Cerebellar cortex (tissue), 1 donor: ENCODE measurements at places on chromosomes 4 and X.

- DNase-seq, result no peak
Observed at GRCh38 chrX:34886011-34886410, 56.6 kb upstream of the FAM47B start.

DNA sequence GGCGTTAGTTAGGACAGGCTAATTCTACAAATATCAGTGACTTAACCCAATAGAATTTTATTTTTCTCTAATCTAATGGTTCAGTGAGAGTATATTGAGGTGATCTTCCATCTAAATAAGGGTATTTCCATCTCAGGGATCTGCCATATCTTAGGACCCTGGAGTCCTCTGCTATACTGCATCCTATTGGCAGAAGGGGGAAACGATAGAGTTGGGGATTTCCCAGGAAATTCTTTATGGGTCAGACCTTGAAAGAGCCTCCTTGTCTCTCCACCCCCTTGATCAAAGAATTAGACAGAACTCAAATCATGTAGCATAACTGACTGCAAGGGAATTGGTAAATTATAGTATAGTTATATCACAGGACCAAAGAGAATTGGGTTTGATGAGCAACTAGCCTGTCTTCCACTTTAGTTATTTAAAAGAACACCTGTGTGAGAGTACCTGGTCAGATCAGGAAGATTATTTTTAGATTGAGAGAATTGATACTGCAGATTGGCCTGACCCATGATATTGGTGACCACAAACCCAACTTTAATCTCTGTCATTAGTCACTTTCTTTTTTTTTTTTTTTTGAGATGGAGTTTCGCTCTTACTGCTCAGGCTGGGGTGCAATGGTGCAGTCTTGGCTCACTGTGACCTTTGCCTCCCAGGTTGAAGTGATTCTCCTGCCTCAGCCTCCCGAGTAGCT is 25.6 kb downstream of the SMARCA5 start:
- no peak for DNase-seq

GRCh38 chrX:20265726-20266681 is 705 bp downstream of the RPS6KA3 start:
- no peak for DNase-seq

DNA sequence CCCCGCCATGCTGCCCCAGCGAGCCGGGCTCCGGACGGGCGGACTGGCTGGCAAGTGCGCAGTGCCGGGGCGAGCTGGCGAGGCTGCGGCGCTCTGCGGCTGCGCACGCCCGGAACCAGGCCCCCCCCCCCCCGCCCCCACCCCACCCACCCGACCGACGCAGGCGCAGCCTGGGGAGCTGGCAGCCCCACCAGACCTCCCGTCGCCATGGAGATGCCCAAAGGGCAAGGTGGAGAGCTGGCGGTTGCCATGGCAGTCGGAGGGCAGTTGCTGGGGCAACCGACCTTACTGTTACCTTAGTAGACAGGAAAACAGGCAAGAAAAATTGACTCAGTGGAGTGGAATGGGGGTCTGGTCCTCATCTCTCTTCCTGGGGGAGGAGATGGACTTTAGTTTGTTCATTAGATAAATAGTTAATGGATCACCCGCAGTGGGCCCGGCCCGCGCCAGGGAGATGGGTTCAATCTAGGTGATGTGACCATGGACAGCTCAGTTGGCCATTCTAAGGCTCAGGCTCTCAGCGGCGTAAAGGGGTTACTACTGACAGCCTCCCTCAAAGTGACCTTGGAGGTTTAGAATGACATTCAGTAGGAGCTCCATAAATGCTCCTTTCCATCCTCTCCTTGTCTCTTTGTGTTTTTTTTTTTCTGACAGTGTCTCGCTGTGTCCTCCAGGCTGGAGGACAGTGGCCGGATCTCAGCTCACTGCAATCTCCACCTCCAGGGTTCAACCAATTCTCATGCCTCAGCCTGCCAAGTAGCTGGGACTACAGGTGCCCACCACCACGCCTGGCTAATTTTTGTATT is at the start of gene PCSK1N:
PCSK1N (minus strand) TSS at position 87 of the 806 bp plus-strand sequence; CDS start at position 9, 78 bp downstream.
- peak; percentile 73 for DNase-seq

- no peak for DNase-seq
Observed at GRCh38 chrX:65712005-65712806, 44.8 kb downstream of the MSN start.

DNA sequence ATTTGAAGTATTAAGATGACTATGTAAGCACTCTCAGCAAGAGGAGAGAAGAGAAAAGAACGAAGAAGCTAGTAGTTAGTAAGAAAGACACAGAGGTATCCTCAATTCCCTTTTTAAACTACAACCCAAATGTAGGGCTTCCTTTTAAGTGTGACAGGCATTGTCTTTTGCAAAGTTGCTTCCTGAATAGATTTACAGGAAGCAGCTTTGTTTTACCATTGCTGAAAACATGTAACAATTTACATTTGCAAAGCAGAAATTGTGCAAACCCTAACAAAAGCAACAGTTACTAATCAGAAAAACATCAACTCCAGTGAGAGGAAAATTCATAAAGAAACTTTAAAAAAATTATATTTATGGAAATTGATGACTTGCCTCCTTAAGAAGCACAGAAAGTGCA is 96.4 kb downstream of the FAM13A start:
- DNase-seq, result no peak

GRCh38 chr4:81650606-81651242 is 179.0 kb upstream of the RASGEF1B start:
- no peak for DNase-seq

GRCh38 chr4:132642016-132642817 is 506.9 kb upstream of the PCDH10 start:
- peak; percentile 37 for DNase-seq

GRCh38 chr4:88015659-88016295 is 8.3 kb downstream of the PKD2 start:
- no peak for DNase-seq

DNA sequence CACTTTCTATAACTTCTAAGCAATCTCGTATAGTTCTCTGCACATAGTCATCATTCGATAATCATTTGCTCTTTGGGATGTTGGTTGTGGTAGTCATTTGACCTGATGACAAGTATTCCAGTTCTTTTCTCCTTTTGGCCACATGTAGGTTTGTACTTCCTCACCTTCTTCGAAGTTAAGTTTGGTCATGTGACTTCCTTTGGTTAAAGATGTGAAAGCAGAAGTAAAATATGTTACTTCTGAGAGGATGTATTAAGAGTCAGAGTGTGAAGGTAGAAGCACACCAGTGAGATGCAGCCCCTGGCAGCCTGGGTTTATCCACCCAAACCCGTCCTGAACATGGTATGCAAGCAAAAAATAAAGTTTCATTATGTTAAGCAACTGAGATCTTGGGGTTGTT is 48.9 kb upstream of the ZNF518B start:
- DNase-seq, result no peak

GRCh38 chrX:1400742-1401471 is 9.0 kb upstream of the SLC25A6 start:
- DNase-seq, result peak; percentile 30

DNA sequence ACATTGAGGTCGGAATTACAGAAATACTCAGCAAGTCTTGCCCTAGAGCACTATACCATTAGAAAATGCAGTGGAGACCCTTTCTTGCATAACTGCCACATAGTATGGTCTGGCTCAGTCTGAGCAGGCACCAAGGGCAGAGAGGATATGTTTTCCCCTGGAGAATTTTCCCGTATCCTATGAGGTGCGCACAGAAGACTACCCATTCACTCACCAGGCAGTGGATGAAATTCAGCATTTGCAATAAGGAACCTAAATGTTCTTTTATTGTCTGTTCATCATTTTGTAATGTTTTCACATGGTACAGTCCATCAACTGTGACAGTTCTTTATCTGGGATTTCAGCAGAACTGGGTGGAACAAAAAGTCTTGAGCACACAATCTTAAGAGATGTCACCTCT is 15.5 kb downstream of the JADE3 start:
- DNase-seq, result no peak

GRCh38 chr4:21888195-21888976 is 60.2 kb downstream of the KCNIP4 start:
- DNase-seq, result no peak

GRCh38 chrX:133569217-133569616 is 153.9 kb upstream of the GPC4 start:
- DNase-seq, result no peak

DNA sequence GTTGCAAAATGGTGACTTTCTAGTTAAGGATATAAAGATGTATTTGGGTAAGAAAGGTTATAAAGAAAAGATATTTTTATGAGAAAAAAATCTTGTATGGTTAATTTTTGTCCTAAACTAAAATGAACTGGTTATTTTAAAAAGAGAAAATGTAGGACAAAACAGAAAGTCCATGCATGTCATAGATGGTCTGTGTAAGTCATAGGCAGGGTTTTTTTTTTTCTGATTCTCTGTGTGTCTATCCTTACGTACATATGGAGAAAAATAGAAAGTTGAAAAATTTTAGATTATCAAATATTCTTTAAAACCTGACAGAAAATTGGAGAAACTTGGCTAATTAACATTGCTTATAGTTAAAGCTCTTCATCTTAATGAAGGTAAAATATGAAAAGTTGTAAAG is 493.4 kb downstream of the IQCM start:
- DNase-seq, result no peak

- peak; percentile 49 for DNase-seq
Observed at GRCh38 chr4:2963966-2964471, 648 bp downstream of the GRK4 start.

DNA sequence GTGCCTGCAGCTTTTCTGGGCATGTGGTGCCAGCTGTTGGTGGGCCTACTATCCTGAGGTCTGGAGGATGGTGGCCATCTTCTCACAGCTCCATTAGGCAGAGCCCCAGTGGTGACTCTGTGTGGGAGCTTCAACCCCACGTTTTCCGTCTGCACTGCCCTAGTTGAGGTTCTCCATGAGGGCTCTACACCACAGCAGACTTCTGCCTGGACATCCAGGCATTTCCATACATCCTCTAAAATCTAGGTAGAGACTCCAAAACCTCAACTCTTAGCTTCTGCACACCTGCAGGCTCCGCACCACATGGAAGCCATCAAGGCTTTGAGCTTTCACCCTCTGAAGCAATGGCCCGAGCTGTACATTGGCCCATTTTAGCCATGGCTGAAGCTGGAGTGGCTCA is 153.3 kb upstream of the PGRMC2 start:
- no peak for DNase-seq

GRCh38 chr4:3514806-3515501 is 17.3 kb downstream of the LRPAP1 start:
- no peak for DNase-seq

DNA sequence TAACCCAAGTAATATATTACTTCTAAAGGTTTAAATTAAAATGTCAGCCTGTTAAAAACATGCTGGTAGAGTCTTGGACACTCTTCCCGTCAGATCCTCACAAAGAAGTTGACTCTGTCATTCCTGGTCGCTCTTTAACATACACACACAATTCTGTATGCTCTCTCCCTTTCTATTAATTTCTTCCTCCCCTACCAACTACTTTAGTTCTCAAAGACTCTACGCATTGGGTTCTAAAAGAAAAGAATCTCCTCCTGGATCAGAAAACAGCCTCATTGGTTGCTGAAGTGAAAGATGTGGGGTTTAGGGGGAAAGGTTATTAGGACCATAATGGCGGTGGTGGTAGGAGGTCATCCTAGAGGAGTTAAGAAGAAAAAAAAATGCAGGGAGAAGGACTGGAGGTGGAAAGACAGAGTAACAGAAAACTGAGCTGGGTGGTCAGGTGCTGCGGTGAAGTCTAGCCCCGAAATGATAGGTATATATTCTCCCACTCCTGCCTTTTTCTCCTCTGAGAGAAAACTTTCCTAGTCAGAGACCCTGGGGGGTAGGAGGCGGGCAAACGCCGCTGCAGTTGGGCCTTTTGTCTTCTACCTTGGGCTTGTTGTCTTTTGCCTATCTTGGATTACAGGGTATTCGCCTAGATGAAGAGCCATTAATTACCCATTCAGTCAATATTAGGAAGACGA is 5.2 kb upstream of the PITX2 start:
- no peak for DNase-seq

DNA sequence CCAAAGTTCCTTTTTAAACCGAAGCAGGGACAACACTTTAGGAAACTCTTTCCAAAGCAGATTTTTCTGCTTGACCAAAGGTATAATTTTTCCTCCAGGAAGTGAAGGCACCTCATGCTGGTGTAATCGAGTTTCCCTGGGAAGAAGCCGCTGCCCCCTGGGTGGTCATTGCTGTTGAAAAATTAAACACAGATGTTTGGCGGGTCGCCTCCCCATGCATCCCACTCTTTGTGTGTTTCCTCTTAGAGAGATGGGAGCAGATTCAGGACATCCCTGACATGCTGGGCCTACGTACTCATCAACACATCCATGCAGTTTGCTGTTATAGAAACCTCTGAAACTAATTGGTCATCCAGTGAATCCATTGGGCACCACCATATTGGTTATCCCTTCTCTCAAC is 179.2 kb upstream of the HCCS start:
- DNase-seq, result no peak
